NCI-H1930 (cell line): ENCODE measurements at places on chromosomes 11 and 22.

GRCh38 chr11:86940122-86940777 lies 14.9 kb downstream of the FZD4 start:
- DNase-seq: no peak

GRCh38 chr11:70860888-70861287 lies 391.5 kb downstream of the SHANK2 start:
- no peak for DNase-seq

- DNase-seq: no peak
Measured at GRCh38 chr11:63227521-63228107, 15.8 kb downstream of the SLC22A25 start.

DNA sequence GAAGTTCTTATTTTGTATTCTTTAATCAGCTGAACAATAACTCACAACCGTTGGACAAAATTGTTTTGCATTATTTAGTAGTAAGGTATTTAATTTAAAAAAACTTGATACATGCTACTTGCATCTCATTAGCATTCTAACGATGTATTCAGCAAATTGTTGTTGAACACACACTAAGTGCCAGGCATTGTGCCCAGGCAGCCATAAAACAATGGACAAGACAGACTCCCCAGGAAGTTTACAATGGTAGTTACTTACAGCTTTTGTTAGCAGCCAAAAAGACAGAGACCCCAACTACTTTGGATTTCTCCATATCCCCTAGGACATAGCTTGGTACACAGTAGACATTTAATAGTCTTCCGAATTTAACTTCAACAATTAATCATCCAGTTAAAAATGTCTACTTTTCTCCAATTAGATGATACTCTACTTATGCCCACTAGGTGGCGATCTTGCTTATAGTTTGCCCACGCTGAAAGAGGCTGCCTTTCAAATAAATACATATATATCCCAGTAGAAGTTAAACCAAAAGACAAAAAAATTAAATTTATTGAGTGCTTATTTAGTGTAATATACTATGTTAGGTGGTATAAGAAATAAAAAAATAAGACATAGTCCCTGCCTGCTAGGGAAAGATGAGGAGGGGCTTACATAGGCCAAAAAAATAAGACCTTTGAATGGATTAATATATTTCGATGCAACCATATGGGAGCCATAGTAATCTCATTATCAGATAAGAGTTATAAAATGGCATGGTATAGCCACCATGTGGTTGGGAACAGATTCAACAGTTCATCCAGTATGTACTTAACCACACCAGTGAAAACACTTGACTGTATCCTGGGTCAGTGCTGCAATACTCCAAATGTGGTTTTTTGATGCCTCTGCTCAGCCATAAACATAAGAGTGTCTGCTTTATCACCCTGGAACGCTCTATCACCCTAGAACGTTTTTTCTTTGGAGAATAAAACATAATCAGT lies 2.0 kb upstream of the FJX1 start:
- no peak for DNase-seq
